H1 (cell line): ENCODE measurements at places on chromosomes 5 and 9. TPM values are rescaled to one million over a fixed set of nuclear protein-coding genes. Genes with fewer than 3 reads are reported as not detected.
A peak's percentile ranks its signal among the peaks of the same experiment; 100 is the strongest.

DNA sequence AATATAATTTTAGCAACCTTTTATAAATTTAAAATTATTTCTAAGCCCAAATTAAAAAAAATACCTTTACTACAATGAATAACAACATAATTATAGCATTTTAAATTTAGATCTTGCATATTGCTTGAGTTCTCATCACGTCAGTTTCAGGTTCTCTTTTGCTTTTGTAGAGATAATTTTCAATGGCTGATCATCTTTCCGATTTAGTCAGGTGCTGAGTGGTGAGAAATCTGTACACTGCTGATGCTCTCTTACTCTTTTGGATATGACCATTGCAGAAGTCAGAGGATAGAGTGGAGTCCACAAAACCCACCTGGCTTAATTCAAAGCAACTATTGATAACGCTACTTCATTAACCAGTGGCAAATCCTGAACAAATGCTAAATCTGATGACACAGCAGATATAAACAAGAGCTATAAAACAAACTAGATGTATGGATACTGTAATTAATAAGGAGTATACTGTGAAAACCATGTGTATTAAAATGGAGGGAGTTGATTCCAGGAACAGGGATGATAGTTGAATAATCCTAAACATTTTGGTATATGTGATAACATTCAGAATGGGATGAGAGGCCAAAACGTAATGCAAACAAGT is 394.8 kb downstream of the CSNK1G3 start:
- no peaks in the 10 kb centered on the region for H3K36me3 ChIP-seq
- DNase-seq, result no peak
- H3K4me1 ChIP-seq, result no peaks in the 10 kb centered on the region
- H3K27ac ChIP-seq, result no peak overlapping the region

GRCh38 chr9:127825319-127826051 is 22.8 kb downstream of the FPGS start:
- no peaks in the 10 kb centered on the region for H3K36me3 ChIP-seq
- DNase-seq, result peak; percentile 73
- H3K4me3 ChIP-seq, result peak overlapping the region; percentile 48
- H3K4me1 ChIP-seq, result peaks cover 14% of the 10 kb centered on the region

- no peak overlapping the region for H3K4me3 ChIP-seq
- no peak for DNase-seq
- H3K36me3 ChIP-seq, result no peaks in the 10 kb centered on the region
- no peaks in the 10 kb centered on the region for H3K27me3 ChIP-seq
- no peak overlapping the region for H3K27ac ChIP-seq
These were observed 150.6 kb downstream of the ARRDC3 start for GRCh38 chr5:91232523-91232922.

DNA sequence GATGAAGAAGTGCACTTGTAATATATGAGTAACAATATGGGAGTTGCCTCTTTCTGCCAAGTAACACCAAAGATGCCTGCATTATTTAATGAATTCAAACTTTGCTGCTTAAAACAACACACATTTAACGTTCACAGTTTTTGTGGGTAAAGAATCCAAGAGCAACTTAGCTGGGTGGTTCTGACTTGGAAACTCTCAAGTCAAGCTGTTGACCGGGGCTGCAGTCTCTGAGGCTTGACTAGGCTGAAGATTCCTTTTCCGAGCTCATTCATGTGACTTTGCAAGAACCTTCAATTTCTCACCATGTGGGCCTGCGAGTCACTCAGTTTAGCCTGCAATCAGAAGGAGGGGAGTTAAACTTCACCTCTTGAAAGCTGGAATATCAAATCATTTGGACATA is 53.0 kb upstream of the TRPC7 start:
- DNase-seq, result no peak
- H3K27ac ChIP-seq, result no peak overlapping the region
- no peak overlapping the region for H3K4me3 ChIP-seq
- H3K27me3 ChIP-seq, result no peaks in the 10 kb centered on the region

DNA sequence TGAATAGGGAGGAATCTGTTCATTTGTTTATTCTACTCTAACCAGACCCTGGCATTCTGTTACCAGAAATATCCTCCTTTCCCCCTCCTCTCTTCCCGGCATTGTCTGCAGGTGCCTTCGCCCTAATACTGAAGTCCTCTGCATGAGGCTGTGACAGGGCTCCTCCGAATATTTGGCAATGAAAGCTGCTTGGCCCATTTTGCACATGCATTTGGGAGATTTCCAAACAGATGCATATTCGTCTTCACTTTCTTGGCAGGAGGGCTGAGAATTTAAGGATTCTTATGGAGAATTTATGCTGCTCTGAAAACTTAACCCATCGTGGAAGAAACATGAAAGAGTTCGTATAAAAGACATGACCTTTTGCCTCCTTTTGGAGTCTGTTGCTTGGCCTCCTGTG is 484.0 kb downstream of the ZNF608 start:
- no peak overlapping the region for H3K27ac ChIP-seq
- peak; percentile 5 for DNase-seq
- H3K4me1 ChIP-seq, result peaks cover 13% of the 10 kb centered on the region; the same call in 1 of the 2 replicates

PDE8B gene
- total RNA-seq, result 0.27 and 1.1 TPM in 2 replicates

TRIM7 gene
- 0.44 and 0.47 TPM in 2 replicates for total RNA-seq
